ENCODE measurements at places on chromosomes 3 and 15.

DNA sequence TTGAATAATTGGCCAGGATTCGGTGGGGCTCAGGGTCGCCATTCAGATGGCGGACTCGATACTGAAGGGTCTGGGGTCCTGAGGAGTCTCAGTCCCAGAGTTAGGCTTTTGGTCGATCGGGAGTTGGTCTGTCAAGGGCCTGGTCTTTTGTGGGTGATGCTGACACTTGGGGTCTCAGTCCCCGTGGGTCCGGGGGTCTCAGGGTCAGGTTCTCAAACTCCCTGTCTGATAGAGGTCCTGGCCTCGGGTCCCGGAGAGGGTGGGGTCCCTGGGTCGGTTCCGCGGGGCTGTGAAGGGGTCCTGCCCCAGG lies 467 bp downstream of the NCKIPSD start:
- ATAC-seq: no peak

- peak; percentile 70 for ATAC-seq
Observed at GRCh38 chr3:128011140-128011539, 41.1 kb upstream of the SEC61A1 start.

GRCh38 chr15:57017024-57017423 lies 98.6 kb downstream of the TCF12 start:
- ATAC-seq: peak; percentile 84

- ATAC-seq: peak; percentile 31
Observed at GRCh38 chr15:48493763-48494225, 151.7 kb downstream of the FBN1 start.

DNA sequence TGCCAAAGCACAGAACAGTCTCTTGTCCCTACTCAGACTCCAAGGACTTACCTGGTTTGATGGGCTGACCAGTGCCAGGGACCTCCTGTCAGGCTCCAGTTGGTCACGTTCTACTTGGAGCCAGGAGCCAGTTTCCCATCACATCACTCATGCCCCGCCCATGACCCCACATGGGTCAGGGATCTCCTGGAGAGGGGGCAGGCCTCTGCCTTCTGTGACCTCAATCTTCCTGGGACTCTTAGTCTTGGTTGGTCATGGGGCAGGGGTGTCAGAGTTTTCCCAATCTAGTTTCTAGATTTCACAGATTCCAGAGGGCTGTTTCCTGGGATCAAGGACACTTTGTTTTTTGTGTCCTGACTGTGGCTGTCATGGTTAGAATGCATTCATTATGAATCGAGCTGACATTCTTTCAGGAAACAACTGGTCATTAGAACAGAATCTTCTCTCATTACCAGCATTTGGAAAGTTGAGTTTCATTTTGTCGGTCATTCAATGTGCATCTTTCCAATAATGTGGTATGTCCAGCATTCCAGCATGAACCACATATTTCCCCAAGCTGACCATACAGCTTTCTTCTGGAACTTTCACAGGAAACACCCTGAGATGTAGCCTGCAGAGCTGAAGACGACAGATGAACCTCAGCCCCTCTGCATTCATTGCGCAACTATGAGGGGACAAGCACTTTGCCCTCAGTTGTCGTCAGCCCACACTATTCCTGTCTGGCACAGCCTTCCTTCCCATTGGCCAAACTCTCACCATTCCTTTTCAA lies 19.8 kb downstream of the CYP19A1 start:
- no peak for ATAC-seq

DNA sequence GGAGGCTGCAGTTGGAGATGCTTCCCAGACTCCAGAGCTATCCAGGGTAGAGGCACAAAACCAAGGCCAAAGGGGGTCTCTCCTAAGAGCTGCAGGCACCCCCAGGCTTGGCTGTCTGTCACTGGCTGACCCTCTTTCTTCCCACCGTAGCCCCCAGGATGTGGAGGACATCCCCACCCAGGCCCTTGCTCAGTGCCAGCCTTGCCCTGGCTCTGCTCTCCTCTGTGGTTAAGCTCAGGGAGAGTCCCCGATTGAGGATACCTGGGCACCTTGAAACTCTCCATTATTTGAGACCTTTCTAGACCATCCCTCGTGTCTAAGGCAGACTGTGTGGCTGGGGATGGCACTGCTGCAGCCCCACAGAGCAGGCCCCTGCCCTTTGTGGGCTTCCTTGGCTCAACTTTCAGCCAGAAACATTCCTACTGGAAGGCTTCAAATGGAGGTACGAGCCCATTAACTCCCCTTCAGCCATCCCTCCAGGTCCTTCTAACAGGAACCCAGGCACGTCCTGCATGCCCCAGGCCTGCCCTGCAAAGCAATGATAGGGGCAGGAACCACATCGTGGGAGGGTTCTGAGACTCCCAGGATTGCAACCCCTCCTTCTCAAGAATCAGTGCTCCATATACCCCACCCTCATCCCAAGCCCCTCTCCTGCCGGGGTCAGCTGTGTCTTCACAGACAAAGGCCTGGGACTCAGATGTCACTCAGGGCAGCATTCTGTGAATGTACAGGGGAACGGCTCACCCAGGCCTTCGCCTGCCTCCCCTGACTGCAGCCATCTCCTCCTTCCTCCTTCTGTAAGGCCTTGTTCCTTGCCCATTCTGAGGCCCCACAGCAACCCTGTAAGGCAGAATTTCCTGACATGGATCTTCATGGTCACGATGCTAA lies 102.9 kb upstream of the ABHD17C start:
- no peak for ATAC-seq

DNA sequence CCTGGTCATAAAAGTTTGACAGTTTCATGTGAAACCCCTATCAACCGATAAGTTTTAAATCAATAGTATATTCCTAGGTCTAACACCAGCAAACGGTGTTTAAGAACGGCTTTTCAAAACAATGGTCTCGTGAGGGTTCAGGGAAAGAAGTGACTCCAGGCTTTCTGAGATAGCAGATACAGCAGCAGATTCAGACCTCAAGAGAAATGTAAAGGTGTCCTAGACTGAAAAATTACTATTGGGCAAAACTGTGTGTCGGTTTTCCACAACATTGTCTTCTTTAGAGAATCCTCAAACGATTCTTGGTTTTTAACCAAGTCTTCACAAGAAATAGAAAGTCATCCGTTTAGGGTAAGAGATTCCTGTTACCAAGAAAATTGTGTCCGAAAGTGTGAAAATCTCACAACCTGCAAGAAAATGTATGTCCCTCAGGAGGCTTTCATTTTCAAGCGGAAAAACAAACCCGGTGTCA lies 1.2 kb downstream of the SETD2 start:
- ATAC-seq: no peak

DNA sequence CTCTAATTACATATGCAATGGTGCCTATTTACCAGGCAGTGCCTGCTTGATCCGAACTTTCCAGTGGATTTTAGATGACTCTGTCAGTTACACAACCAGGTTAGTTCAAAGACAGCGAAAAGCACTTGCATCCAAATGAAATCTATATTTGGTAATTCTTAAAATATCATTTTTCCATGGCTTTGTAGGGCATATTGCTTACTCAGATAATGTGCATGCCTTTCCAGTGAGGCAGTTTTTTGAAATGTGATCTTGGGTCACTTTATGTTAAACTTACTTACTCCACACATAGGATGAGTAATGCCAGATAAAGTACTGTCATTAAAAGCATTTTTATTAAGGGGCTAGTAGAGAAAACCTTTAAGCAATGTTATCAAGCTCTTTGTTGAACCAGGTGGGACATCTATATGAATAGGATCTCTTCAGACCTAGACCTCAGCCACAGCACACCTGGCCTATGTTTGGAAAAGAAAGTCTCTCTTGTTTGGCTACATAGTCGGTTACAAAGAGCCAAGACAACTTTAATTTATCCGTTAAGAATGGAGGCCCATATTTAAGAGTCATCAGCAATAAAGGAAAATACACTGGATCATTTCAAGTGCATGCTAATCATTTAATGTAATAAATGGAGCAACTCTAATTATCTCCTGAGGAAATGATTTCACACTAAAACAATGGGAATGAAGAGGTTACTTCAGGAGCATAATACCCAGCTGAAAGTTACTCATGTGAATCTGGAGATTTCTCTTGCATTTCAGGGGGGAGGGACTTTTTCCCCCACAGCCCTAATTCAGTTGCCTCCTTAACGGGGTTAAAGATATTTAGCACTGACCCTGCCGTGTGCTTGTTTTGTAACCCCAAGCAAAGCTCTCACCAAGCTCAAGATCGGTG lies 56.3 kb upstream of the TMCO5A start:
- peak; percentile 82 for ATAC-seq

DNA sequence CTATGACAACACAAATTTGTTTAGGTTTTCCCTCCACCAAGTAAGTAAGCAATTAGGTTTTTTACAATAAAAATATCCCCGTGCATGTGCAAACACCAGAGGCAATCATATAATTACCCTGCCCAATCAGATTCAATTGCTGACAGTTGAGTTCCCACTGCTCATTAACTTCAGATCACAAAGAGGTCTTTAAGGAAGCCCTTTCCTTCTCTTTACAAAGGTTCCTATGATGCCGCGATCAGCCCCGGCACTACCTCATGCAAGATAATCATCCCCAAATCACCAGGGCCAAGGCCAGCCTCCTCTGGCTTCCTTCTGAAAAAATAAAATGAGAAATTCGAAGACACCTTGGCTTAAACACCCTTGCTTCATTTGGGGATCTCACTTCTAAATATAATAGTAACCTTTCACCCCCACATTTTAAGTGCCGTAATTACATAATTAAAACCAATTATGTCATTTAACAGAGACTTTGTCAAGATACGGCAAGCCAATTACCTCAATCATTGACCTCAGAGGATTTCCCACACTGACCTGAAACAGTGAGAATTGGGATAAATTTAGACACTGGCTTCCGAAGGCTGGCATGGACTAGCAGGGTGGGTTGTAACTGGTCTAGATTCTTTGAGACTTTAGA lies 121.3 kb upstream of the WNT5A start:
- no peak for ATAC-seq

DNA sequence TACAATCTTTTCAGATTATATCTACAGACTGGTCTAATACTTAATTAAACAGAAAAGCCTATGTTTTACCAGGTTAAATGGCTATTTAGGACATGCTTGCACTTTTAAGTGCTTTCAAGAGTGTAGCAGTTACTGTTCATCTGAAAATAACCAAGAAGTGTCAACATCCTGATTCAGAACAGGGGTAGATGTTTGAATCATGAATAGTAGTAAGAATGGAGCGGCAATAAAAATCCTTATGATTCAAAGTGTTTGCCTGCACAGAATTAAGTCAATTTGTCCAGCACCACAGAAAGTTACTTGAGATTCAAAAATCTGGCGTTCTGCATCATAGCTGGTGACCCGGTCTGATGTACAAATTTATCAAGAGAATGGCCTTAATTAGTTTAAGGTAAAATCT lies 48.3 kb downstream of the GREM1 start:
- ATAC-seq: no peak

DNA sequence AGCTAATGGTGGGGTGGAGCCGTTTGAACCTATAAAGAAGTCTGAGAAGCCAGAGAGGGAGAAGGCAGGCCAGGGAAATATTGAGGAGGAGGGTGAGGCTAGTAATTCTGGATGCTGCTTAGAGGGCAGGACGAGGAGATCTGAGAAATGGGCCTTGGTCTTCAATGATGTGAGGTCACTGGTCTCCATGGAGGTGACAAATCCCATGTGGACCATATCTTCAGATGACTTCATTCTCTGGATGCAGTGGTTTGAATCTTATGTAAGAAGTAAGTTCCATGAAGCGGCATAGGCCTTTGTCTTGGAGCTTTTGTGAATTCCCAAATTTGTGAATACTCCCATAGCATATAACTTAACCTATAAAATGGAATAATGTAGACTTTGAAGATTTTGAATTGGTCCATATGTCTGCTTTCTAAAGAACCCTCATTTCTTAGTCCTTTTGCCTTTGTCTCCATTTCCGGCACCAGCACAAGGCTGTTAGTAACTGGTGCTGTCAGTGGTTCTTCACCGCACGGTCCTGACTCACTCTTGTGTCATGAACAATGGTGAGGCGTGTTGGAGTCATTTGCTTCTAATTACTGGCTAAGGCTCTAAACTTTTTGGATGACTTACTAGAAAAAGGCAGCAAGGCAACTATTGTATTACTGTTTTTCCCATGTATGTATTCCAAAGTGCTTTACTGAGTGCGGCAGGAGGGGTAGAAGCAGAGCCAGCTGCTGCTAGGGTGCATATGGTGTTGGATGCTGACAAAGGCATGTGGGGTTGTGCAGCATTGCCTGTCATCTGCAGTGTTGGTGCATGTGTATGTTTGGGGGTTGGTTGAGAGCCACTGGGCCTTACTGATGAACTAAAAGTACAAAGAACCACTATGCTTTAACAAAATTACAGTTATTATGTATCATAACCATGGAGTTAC lies 279.3 kb upstream of the C2CD4B start:
- peak; percentile 96 for ATAC-seq

GRCh38 chr3:50164984-50165909 lies 10.1 kb downstream of the SEMA3F start:
- peak; percentile 75 for ATAC-seq

GRCh38 chr15:65962187-65962586 lies 92.9 kb downstream of the RAB11A start:
- no peak for ATAC-seq
